Fibroblast of mammary gland (primary cell): ENCODE measurements at places on chromosomes 12 and 14.
A peak's percentile ranks its signal among the peaks of the same experiment; 100 is the strongest.

DNA sequence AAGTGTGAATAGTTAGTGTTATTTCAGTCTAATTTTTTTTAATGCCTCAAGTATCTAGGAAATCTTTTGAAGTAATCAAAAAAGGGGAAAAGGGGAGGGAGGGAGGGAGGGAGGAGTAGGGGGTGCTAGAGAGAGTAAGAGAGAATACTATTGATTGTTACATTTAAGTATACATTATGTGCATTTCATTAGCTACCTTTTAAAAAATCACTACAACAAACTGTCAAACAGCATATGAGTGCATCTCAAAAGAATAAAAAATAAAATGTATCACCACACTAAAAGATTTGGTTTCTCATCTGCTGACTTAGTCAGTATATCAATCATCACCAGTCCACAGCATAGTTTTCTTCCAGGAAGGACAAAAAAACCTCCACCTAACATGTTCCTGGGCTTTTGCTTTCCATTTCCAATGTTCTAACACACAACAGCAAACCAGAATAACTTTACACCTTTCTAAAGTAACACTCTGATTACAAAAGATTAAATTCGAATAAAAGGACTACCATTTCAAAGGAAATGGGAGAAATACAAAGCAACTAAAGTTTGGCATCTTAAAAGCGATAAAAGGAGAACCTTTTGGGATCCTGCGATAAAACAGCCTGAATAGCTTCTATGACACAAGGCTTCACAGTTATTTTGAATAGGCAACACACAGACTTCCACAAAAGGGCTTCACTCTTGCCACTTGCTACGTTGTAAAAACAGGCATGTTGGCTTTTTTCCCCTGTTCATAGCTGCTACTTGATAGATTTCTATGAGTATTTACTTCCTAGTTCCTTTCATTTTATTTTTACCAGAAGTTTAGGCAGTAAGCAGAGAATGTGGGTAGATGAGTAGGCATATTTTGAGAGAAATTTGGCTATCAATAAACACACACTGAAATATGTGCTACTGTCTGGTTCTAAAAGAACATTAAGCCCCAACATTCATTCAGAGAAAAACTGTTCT, 160.9 kb downstream of the EPS8 start:
- peak; percentile 76 for DNase-seq

- peak; percentile 91 for DNase-seq
Measured at GRCh38 chr12:51307655-51308593, 16.1 kb downstream of the BIN2 start.

DNA sequence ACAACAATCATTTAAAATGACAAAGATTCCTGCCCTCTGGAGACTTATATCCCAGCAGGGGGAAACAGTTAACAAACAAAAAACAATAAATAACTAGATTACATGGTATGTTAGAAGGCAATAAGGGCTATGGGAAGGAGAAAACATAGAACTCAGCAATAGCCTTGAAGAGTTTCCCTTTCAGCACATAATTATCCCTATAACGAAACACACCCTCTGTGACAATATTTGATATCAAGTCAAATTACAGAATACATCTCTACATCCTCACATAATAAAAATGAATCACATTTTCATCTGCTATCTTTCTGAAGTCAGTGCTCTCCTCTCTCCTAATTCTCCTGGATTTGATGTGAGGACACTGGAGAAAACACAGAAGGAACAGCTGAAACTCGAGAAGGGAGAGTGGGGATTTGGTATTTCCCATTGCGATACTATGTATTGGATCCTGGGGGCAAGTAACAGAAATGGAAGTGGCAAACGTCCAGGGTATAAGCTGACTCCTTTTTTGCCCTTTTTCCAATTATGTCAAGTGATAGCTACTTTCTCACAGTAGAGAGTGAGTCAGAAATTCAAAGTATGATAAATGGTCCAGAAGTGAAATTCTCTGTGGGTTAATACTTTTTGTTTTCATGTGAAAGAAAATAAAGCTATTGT, 9.7 kb upstream of the PTGER2 start:
- peak; percentile 44 for DNase-seq

DNA sequence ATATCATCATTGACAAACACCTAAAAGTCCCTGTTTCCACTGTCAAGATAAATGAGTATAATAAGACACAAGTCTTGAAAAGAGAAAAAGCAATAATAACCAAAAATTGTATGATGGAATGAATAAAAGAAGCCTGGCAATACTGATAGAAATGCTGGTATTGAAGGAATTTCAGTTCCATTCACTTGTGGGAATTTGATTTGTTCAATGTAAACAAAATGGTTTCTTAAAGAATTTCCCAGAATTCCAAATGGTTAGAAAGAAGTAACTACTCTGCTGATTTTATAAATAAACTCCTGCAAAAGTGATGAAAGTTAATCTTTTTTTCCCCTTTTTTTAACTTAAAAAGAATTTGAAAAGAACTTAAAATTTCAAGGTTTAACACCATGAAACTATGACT, 129.9 kb upstream of the PDZRN4 start:
- DNase-seq, result no peak

DNA sequence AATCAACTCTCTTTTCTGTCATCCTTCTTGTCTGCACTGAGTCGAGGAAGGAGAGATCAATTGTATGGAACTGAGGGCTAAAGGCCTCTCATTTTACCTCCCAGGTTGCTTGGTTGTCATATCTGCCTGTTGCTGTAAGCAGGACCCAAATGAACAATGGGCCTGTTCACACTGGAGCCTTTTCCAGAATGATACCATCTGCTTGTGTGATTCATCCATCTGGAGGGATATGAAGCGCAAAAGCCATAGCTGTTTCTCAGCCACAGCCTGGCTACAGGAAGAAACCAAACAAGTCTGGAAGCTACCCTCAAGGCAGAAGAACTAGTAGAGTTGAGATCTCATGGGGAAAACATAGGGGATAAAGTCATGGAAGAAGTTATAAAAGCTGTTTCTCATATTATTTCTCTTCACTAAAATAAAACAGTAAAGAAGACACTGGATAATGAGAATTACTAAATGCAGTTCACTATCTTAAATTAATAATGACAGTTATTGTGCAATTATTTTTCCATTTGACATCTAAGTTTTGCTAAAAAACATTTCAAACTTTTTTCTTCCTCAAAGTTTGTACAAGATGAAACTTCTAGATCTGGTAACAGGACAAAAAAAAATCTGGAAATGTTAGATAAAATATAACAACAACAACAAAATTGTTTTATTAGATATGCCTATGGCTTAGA, 106.3 kb downstream of the SPTSSA start:
- peak; percentile 89 for DNase-seq

GRCh38 chr12:52380271-52380694, 5.2 kb downstream of the KRT84 start:
- peak; percentile 29 for DNase-seq

DNA sequence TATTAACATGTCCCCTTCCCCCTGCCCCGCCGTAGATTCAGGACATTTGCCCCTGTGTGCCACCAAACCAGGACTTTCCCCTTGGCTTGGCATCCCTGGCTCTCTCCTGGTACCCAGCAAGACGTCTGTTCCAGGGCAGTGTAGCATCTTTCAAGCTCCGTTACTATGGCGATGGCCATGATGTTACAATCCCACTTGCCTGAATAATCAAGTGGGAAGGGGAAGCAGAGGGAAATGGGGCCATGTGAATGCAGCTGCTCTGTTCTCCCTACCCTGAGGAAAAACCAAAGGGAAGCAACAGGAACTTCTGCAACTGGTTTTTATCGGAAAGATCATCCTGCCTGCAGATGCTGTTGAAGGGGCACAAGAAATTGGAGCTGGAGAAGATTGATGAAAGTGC, 28.9 kb downstream of the HRK start:
- no peak for DNase-seq

DNA sequence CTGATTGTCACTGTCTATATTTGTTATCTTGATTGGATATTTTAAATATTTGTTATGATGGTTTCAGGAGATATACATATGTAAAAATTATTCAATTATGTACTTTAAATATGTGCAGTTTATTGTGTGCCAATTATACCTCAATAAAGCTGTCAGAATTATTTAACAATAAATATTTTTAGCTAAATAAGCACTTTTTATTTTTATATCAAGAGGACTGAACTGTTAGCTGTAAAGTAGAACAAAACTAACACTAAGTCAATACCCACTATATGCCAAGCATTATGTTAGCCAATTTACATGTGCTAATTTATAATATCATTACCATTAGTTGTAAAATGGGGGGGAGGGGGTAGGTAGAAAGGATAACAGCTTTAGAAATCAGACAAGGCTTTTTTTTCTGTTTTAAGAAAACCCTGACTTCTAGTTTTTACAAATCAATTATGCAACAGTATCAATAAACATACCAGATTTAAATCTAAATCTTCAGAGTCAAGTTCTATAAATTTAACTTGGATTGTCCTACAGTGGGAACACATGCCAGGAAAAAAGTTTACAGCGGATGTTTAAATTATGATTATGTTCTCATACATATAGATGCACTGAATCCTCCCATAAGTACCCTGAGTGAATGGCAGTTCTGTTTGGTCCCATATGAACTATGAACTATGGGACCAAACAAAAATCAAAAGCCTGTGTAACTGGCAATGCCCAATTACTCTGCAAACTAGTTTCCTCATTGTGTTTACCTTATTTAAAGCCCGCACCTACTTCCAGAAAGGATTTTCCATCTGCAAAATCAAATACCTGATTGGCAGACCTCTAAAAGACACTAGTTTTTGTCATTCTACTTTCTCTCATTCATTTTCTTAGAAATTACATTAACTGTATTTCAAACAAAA, 2.8 kb downstream of the RALGAPA1 start:
- no peak for DNase-seq

- DNase-seq, result no peak
Measured at GRCh38 chr12:107320929-107321631, 227.7 kb upstream of the CRY1 start.

GRCh38 chr14:72555609-72556000, 338.3 kb downstream of the DPF3 start:
- DNase-seq, result no peak

- peak; percentile 89 for DNase-seq
Measured at GRCh38 chr12:11798856-11799501, 149.5 kb downstream of the ETV6 start.

- DNase-seq, result no peak
Measured at GRCh38 chr14:84592770-84593169, 937.2 kb upstream of the FLRT2 start.

- no peak for DNase-seq
Measured at GRCh38 chr14:70671652-70672644, 30.2 kb downstream of the TTC9 start.

GRCh38 chr12:117298648-117299225, 62.7 kb downstream of the NOS1 start:
- DNase-seq, result no peak

DNA sequence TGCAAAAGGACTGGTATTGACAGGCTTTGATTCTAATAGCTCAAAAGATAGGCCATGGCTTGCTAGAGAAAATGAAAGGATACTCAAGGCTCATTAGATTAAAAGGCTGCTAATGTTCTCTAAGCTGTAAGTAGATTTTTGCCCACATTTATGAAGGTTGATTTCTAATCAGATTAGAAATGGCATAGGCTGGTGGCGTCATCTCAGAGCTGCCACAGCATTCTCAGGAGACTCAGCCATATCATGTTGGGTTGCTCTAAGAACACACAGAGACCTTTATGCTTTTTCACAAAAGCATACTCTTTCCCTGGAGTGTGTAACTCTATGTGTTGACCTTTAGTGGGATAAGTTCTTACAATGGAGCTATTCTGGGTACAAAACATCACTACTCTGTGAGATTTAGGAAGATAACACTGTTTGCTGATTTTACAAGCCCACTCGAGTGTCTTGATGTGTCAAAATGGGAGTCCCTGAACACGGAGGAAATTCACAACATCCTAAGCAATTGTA, 576.0 kb downstream of the NRXN3 start:
- DNase-seq, result no peak

DNA sequence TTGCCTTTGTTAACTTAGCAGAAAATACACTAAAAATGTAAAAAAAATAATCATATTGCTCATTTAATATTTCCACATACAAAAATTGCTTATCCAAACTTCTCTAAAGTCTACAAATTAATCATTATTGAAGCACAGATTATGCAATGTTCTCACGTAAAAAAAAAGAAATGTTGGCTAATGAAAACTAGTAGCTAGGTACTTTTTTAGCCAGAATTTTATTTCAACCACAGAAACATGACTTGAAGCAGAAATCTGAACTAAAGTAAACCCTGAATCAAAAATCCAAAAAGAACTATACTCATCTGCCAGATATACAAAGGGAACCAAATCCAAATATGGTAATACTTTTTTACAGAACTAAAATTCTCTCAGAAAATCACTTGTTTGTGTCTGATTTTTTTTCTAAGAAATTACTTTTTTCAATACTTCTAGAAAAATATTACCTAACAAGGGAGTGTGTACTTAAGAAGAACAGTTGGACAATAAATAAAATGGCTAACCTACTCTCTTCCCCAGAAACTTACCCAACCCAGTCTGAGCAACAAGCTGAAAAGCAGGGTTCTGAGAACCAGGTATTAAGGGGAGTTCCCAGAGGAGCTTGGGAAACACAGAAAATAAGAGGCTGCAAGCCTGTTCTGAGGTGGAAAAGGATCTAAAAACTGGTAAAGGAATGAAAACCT, 78.4 kb upstream of the RAP1B start:
- DNase-seq, result peak; percentile 8

DNA sequence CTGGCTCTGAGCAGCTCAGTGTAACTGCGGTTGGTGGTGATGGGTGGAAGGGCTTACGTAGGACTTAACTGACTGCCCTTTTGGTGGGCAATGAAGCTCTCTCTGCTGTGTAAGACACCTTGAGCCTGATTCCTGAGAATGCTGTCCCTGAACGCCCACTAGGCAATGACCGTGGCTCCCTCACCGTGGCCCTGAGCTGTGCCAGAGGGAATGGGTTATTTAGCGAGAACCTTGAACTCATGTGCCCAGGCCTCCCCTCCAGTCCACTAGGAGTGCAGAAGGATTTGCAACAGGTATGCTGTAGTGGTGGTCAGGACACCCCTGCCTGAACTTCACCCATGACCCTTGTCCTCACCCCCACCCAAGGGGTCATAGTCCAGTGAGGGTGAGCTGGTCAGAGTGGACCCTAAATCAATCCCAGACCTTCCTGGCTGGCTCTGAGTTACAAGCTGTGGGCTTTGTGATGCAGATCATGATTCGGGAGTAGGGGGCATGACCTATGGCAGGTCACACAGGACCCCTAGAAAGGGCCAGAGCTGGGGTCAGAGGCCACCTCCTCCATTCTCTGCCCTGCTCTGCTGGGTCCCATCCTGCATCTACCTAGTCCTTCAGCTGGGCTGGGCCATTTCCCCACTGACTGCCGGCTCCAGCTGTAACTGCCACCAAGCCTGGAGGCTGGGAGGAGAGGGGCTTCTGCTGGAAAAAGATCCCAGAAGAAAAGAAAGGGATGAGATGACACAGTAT, 14.5 kb upstream of the ANKRD33 start:
- no peak for DNase-seq

DNA sequence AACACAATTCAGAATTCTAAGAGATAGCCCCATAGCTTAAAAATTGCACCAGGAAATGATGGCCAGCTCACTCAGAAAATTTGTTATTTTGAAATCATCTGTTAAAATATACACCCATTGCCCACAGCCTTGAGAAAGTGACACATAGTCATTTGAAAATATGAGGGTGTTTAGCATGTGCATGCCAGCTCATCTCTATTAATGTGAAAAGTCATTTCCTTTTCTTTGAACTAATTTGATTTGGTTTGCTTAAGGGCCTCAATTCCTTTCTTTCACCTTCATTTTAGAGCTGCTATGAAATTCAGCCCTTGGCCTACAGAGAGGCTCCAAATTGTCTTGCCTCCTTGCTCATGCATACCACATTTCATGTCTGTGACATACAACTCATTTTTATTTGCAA, 241.4 kb downstream of the PHLDA1 start:
- DNase-seq, result peak; percentile 37

GRCh38 chr12:116898669-116899068, 12.1 kb upstream of the FBXW8 start:
- no peak for DNase-seq
